ENCODE measurements at places on chromosomes 7 and 10.

DNA sequence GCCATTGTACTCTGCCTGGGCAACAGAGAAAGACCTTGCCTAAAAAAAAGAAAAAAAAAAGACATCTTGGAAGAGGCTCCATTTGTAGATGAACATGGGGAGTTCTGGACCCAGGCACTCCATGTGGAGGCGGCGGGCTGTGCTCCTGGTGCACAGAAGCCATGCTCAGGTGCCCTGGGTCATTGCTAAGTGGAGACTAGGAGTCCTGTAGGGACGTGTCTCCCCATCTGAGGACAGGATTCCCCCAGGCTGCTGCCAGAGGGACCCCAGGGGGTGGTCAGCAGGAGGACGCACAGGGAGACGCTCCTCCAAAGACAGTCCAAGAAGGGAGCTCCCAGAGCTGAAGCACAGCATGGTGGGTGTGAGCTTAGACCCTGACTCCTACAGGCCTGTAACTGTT is 34.3 kb downstream of the SBDS start:
- no peak for DNase-seq

- DNase-seq, result no peak
Observed at GRCh38 chr7:12827219-12827821, 139.9 kb downstream of the ARL4A start.

GRCh38 chr7:98448766-98449165 is 47.9 kb upstream of the BAIAP2L1 start:
- no peak for DNase-seq

DNA sequence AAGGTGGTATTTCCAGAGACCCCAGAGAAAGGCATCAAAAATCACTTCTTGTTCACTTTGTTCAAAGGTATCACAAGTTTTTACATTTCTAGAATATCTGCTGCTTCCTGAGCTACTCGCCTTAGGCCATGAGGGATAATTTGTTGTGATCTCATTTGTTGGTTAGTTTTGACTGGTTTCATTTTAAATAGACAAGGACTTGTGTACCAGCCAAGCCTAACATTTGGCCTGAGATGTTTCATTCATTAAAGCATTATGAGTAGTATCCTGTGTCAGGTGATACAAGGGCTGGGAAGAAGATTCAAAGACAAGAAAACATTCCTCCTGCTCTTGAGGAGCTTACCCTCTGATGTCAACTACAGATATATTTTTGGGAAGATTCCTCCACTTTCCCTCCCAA is 170.3 kb upstream of the FAM171A1 start:
- no peak for DNase-seq

DNA sequence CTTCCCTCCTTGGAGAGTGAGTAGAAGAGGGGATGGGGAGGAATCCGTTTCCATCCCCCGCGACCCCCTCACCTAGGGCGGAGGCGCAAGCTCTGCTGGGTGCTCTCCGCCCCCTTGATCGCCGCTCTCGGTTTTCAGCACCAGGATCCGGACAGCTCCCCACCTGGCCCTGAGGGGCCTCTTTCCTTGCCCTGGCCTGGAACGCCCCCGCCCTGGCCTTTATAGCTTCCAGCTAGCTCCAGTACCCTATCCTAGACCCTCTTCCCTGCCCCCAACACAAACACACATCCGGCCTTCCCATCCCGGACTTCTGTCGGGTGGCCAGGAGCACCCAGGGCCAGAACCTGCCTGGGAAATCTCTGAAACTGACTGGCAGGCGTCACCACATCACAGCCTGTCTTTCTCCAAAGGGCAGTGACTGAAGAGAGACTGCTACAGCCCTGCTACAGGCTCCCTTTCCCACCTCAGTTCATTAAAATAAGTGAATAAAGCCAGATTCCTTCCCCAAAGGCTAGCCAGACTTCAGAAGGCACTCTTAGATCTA is 72.3 kb upstream of the LEP start:
- no peak for DNase-seq

DNA sequence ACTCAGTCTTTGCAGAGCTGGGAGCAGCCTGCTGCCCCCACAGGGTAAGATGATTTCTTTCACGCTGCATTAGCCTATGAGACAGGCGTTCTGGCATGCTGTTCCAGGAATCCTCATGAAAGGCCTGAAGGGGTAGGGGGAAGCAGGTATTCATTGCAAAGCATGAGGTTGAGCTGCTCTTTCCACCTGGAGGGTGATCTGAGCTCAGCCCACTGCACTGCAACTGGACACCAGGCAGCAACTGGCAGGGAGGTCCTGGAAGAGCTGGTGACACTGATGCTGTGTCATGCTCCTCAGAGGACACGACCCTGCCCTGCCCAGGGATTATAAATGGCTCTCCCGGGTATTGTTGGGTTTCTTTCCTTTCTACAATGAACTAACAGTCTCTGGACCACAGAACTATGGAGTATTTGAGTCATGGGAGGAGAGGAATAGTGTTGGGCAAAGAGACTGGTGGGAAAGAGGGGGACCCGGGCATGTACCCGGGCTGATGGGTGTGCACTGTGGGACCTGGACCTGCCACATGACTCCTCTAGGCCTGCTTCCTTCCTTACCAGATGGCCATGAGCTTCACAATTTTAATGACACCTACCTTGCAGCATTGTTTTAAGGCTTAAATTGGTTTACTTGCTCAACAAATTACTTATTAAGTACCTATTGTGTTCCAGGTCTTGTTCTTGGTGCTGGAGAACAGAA is 24.3 kb downstream of the SLC25A28 start:
- DNase-seq, result no peak

DNA sequence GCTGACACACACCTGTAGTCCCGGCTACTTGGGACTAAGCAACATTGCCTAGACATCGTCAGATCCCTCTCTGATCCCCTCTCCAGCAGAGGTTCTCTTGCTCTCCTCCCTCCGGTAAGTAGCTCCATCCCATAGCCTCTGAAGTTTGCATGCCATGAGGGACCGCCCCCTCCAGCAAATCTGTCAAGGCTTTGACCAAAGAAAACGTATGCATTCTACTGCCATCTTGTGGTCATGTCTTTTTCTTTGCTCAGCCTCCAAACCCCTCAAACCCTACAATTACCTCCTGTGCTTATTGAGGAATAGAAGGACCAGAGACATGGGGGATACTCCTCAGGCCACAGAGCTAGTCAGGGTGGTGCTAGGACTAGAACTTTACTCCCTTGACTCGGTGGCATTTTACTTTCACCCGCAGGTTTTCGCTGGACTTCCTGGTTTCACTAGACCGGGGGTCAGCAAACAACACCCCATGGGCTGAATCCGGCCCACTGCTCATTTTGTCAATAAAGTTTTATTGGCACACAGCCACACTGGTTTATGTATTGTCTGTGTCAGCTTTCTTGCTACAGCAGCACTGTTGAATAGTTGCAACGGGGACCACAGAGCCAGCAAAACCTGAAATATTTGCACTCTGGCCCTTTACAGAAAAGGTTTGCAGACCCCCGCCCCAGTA is 202.6 kb upstream of the FOXK1 start:
- DNase-seq, result peak; percentile 3

GRCh38 chr10:106189292-106189691 is 975.2 kb downstream of the SORCS1 start:
- no peak for DNase-seq

DNA sequence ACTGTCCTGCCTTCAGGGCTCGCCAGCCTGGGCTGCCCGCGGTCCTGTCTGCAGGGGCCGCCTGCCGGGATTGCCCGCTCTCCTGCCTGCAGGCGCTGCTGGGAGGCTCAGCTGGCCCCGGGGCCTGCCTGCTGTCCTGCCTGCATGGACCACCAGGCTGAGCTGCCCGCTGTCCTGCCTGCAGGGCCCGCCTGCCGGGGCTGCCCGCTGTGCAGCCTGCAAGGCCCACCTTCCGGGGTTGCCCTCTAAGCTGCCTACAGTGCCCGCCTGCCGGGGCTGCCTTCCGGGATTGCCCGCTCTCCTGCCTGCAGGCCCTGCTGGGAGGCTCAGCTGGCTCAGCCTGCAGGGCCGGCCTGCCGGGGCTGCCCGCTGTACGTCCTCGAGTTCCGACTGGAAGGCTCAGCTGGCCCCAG is 164.4 kb downstream of the GLRX3 start:
- no peak for DNase-seq

- no peak for DNase-seq
Observed at GRCh38 chr7:54180796-54181195, 361.4 kb upstream of the VSTM2A start.

GRCh38 chr10:75335191-75335590 is 66.4 kb downstream of the ZNF503 start:
- DNase-seq, result no peak

- DNase-seq, result no peak
Observed at GRCh38 chr7:22920672-22921071, 93.3 kb downstream of the HYCC1 start.

DNA sequence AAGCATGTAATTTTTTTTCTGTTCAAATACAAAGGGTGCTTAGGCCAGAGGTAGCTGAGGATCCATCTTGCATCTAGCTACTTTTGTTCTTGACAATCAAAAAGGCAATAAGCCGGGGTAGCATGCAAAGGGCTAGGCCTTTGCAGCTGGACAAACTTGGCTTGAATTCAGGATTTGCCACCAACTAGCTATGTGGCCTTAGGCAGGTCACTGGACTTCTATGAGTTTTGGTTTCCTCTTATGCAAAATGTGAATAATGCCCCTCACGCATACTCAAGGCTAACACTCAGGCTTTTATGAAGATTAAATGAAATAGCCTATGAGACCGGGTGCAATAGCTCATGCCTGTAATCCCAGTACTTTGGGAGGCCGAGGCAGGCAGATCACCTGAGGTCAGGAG is 19.3 kb downstream of the GFRA1 start:
- no peak for DNase-seq

DNA sequence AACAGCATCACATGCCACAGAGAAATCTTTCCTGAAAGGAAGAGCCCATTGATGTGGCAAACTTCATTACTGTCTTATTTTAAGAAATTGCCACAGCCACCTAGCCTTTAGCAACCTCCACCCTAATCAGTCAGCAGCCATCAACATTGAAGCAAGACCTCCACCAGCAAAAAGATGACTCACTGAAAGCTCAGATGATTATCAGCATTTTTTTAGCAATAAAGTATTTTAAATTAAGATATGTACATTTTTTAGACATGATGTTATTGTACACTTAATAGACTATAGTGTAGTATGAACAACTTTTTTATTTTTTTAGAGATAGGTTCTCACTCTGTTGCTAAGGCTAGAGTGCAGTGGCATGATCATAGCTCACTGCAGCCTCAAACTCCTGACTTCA is 14.8 kb downstream of the STEAP1B start:
- no peak for DNase-seq

- no peak for DNase-seq
Observed at GRCh38 chr10:11451640-11452260, 159.7 kb downstream of the USP6NL start.

GRCh38 chr7:2528481-2529095 is 9.0 kb downstream of the LFNG start:
- no peak for DNase-seq

- no peak for DNase-seq
Observed at GRCh38 chr7:107917763-107918651, 27.0 kb downstream of the DLD start.

DNA sequence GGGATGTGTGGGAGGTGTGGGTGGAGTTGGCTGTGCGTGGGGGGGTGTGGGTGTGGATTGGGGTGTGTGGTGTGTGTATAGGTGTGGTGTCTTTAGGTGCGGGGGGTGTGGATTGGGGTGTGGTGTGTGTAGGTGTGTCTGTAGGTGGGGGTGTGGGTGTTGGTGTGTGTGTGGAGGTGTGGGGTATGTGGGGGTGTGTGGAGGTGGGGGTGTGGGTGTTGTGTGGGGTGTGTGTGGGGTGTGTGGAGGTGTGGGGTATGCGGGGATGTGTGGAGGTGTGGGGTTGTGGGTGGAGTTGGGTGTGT is 33.9 kb downstream of the SPDYE17 start:
- no peak for DNase-seq

DNA sequence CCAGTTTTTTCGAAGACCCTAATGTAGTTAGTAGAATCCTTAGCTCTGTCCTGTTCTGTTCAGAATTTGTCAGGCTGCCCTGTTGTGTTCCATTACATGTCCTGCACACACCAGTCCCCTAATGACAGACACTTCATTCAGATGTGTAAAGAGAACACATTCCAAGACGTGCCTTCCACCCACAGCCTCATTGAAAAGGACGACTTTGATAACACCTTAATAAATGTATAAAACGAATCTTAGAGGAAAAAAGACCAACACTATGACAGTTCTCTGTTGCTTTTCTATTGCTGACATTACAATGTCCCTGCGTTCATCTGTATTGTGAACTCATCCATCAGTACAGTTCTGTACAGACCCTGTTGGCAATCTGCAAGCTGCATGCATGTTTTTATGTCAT is 3.5 kb downstream of the LRRTM3 start:
- no peak for DNase-seq

- DNase-seq, result no peak
Observed at GRCh38 chr10:23514321-23514720, 75.4 kb downstream of the OTUD1 start.

DNA sequence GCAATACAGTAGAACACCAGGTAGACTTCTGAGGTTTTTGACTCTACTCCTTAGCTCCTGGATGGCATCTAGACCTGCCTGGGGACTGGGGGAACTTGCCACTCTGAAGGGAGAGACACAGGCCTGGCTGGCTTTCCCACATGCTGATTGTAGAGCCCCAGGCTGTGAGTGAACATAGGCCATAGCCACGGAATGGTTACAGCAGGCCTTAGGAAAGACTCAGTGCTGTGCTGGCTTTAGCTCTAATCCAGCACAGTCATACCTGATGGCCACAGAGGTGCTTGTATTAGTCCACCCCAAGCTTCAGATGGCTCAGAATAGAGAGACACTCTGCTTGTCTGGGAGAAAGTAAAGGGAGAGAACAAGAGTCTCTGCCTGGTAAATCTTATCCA is 35.0 kb upstream of the ARHGAP12 start:
- no peak for DNase-seq

- no peak for DNase-seq
Observed at GRCh38 chr7:833601-834258, 1.5 kb downstream of the SUN1 start.

- DNase-seq, result no peak
Observed at GRCh38 chr10:17062493-17062892, 67.1 kb downstream of the CUBN start.

GRCh38 chr7:3301831-3302618 is 973 bp downstream of the SDK1 start:
- DNase-seq, result no peak

GRCh38 chr7:40640566-40640965 is 505.8 kb downstream of the SUGCT start:
- no peak for DNase-seq

GRCh38 chr10:99393683-99394082 is 36.7 kb downstream of the GOT1 start:
- no peak for DNase-seq

GRCh38 chr10:56360967-56361612 is at the start of gene ZWINT:
TSS of gene ZWINT (minus strand) at chr10:56361259. CDS start at chr10:56361236, 23 bp downstream.
- peak; percentile 92 for DNase-seq

GRCh38 chr10:29408847-29409240 is 120.0 kb downstream of the LYZL1 start:
- DNase-seq, result no peak

- no peak for DNase-seq
Observed at GRCh38 chr7:111866787-111867186, 304.5 kb upstream of the IMMP2L start.
